GM23338 (cell line): ENCODE measurements at places on chromosomes 2 and 18.

DNA sequence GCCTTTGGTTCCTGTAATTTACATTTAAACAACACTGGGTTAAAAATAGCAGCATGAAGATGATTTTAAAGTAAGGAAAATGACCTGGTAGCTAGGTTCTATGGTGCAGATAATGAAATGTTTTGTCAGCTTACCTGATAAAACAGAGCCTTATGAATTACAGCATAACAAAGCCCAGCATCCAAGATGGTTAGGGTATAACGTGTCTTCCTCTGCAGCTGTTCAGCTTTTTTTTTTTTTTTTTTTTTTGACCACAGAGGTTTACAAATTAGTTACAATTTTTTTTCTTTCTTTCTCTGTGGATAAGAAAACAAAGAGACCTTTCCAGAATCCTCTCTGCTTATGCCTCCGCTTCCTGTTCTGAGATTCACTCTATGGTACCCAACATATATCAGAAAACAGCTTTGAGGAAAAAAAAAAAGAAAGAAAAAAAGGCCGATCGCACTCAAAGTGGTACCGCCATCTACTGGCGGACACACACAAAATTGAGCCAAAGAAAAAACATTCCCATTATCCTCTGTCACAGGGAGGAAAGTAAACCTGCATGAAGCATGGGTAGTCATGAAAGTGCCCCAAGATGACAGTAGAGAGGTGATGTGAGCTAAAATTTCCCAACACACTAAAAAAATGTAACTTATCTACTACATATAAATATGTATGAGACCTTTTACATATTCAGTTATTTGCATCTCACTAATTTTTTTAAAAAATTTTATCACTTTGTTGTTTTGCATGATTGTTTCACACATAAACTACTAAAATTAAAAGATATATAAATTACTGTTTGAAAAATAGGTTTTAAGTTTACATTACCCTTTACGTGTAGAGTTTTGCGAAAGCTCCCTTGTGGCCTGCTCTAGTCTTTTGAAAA, at the start of gene SCN3A:
Gene SCN3A (minus strand): TSS at position 362 of the 871 bp plus-strand sequence. CDS start 27,656 bp downstream, outside the sequence.
- no peak within 1 kb of the TSS for H3K27ac ChIP-seq
- peak; percentile 85 for DNase-seq
- no peaks in the 10 kb centered on the region for H3K27me3 ChIP-seq
- no peak within 1 kb of the TSS for H3K4me3 ChIP-seq

- no peak for DNase-seq
- no peaks in the 10 kb centered on the region for H3K27me3 ChIP-seq
- no peak overlapping the region for H3K4me3 ChIP-seq
These were observed 1327.1 kb upstream of the ZEB2 start for GRCh38 chr2:145846982-145847381.

- H3K27me3 ChIP-seq = no peaks in the 10 kb centered on the region
- no peak for DNase-seq
- peaks cover 7% of the 10 kb centered on the region for H3K4me1 ChIP-seq
These were observed 10.0 kb downstream of the XRCC5 start for GRCh38 chr2:216119146-216119545.

DNA sequence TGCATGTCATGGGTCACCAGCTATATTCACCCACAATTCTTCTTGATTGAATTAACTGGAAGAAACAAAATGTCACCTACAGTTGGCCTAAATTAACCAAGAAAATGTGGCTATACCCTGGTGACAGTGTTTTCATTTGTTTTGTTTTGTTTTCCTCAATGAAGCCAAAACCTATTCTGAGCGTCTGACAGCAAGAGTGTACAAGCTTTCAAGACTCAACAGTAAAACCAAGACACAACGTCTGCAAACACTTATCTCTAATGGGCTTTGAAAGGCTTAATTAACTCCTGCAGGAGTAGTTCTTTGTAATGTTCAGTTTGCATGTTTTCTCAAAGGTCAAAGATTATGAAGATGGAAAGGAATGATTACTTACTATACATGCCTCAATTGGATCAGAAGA, 827.6 kb upstream of the KLHL29 start:
- no peak overlapping the region for H3K4me3 ChIP-seq
- no peaks in the 10 kb centered on the region for H3K4me1 ChIP-seq
- no peaks in the 10 kb centered on the region for H3K36me3 ChIP-seq

- no peak overlapping the region for H3K4me3 ChIP-seq
- no peaks in the 10 kb centered on the region for H3K4me1 ChIP-seq
- no peak for DNase-seq
- H3K27ac ChIP-seq = no peak overlapping the region
- no peaks in the 10 kb centered on the region for H3K27me3 ChIP-seq
- peaks cover 10% of the 10 kb centered on the region; the same call in 1 of the 2 replicates for H3K36me3 ChIP-seq
These were observed 362.0 kb downstream of the SOCS6 start for GRCh38 chr18:70650878-70651277.

DNA sequence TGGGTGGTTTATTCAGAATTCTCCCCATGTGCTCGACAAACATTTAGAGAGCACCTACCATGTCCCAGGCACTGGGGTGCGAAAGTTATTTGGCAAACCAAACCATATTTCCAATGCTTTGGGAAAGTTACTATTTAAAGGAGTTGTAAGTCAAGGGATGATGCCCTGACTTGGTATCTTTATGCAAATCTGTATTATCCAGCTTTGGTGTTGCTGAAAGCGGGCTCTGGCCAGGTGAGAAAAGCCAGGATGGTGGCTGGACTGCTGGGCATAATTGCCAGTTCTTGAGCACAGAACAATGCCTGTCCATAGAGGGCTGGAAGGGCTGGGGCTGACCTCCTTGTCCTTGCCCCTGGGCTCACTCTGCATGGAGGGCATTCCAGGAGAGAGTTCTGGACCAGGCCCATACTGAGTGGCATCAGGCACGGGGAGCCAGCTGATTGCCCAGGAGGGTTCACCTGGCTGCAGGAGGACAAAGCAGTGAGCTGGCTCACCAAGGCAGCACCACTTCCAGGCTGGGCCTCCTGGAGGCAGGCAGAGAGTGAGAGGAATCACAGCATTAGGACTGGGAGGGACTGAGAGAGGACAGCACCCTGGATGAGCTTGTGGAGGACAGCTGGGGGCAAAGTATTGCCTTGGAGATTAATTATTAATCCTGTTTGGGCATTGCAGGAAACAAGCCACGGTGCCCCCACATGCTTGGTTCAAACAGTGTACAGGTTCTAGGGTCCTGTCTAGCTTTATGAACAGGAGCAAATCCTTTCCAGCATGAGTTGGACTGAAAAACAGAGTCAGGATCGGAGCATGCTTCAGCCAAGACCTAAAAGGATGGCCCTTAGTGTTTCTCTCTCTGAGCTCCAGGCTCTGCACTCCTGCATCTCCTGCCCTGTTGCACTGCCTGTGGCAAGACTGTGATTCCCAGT, 7.1 kb downstream of the KHK start:
- no peak for DNase-seq
- no peaks in the 10 kb centered on the region for H3K36me3 ChIP-seq
- no peaks in the 10 kb centered on the region for H3K27me3 ChIP-seq
- H3K4me3 ChIP-seq = no peak overlapping the region

- H3K36me3 ChIP-seq = peaks cover 7% of the 10 kb centered on the region; the same call in 1 of the 2 replicates
- H3K27ac ChIP-seq = no peak overlapping the region
- no peaks in the 10 kb centered on the region for H3K27me3 ChIP-seq
- DNase-seq = no peak
These were observed 103.0 kb upstream of the STK39 start for GRCh38 chr2:168350380-168350779.

GRCh38 chr2:219293736-219294231, 14.6 kb downstream of the DNAJB2 start:
- no peak overlapping the region for H3K27ac ChIP-seq
- peak overlapping the region; percentile 90 for H3K4me3 ChIP-seq
- no peak for DNase-seq

GRCh38 chr18:43275546-43275945, 1.7 kb downstream of the SYT4 start:
- H3K4me3 ChIP-seq = peak overlapping the region; percentile 47
- no peak overlapping the region for H3K27ac ChIP-seq
- peaks cover 35% of the 10 kb centered on the region for H3K4me1 ChIP-seq
- H3K27me3 ChIP-seq = no peaks in the 10 kb centered on the region

DNA sequence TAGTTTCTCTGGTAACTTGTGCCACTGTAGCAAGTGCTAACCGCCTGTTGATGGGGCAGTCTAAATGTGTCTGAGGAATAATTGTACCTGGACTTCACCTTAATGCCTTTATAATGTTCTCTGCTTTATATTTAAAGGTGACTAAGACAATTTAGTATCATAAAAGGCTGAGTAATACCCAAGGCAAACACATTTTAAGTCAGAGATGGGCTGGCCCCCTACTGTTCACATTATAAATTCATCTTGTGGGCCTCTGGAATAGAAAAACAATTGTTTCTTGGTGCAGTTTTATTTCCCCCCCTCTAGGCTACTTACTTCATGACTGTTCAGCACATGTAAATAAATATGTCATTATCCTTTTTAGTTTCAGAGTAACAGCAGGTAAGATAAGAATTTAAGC, 559.3 kb upstream of the PIK3C3 start:
- H3K27ac ChIP-seq = no peak overlapping the region
- no peaks in the 10 kb centered on the region for H3K36me3 ChIP-seq
- no peak for DNase-seq
- H3K4me1 ChIP-seq = peaks cover 12% of the 10 kb centered on the region
- no peak overlapping the region for H3K4me3 ChIP-seq
- H3K27me3 ChIP-seq = no peaks in the 10 kb centered on the region
